Activated B cell treated with CpG ODN at 0.5 μM for 24 hours (primary cell): ENCODE measurements at places on chromosomes 4 and X.

DNA sequence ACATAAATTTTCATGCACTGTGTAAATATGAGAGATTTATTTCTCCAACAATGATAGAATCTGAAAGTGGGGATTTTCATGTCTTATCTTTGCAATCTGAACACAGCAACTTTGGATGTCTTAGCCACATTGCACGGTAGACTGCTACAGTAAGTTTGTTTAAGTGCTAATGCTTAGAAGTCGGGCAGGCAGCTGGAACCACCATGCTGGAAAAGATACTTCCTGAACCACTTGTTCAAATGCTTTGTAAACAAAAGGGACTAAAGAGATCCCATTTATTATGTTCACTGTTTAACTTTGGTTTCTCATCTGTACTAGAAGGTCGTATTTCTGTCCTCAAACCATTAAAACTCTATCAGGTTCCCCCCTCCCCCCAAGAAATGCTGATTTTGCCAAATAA is 555.9 kb upstream of the DIPK2B start:
- peaks cover 57% of the 10 kb centered on the region for H3K4me1 ChIP-seq
- peak overlapping the region; percentile 41 for H3K27ac ChIP-seq
- no peak overlapping the region for H3K4me3 ChIP-seq
- peaks cover 18% of the 10 kb centered on the region for H3K36me3 ChIP-seq
- no peaks in the 10 kb centered on the region for H3K27me3 ChIP-seq

DNA sequence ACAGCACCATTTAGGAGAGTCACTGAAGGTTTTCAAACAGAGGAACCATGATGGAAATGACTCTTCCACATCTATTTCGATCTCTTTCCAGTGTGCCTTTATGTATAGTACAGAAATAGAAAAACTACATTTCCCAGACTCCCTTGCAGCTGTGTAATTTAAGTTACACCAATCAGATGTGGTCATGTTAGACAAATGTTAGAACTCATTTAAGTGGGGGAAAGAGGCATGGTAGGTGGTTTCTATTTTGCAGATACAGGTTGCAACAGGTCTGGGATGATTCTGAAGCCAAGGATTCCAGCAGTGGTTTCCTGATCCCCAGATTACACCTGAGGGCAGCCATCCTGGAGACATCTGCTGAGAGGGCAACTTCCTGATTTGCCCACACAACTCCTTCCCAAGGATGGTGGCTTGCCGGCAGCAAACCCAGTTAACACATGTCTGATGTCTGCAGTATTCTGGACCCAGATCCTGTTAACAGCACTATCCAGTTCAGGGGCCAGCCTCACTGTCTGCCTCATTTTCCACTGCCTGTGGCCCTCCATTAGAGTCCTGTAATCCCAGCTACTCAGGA is 38.7 kb upstream of the PDK3 start:
- no peak overlapping the region for H3K4me3 ChIP-seq
- no peaks in the 10 kb centered on the region for H3K27me3 ChIP-seq
- H3K4me1 ChIP-seq = peaks cover 4% of the 10 kb centered on the region
- H3K36me3 ChIP-seq = no peaks in the 10 kb centered on the region
- no peak overlapping the region for H3K27ac ChIP-seq
- DNase-seq = no peak

DNA sequence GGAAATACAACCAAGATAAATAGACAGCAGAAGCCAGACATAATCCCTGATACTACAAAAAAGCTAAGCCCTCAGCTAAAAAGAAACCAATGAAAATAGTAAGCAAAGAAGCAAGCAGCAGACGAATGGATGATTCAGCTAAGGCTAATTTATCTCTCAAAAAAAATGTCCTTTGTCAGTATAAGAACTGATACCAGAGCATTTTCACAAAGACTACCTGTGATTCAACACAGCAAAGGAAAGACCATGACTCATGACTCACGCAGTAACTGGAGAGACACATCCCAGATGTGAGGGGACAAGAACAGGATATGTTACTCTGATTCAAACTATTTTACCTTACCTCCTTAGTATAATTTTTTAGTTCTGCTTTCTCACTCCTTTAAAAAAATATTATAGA is 22.7 kb upstream of the TMPRSS11F start:
- H3K27ac ChIP-seq = no peak overlapping the region
- no peaks in the 10 kb centered on the region for H3K36me3 ChIP-seq
- H3K4me1 ChIP-seq = no peaks in the 10 kb centered on the region
- H3K4me3 ChIP-seq = no peak overlapping the region
- DNase-seq = no peak
- H3K27me3 ChIP-seq = peaks cover 6% of the 10 kb centered on the region

GRCh38 chr4:89803915-89804314 is 33.0 kb downstream of the SNCA start:
- H3K27ac ChIP-seq = no peak overlapping the region
- no peak overlapping the region for H3K4me3 ChIP-seq
- H3K36me3 ChIP-seq = no peaks in the 10 kb centered on the region
- DNase-seq = no peak

- no peak overlapping the region for H3K4me3 ChIP-seq
- no peak for DNase-seq
- H3K27me3 ChIP-seq = no peaks in the 10 kb centered on the region
- H3K36me3 ChIP-seq = no peaks in the 10 kb centered on the region
- no peak overlapping the region for H3K27ac ChIP-seq
Measured at GRCh38 chrX:125405339-125405738, 85.7 kb downstream of the TEX13C start.

DNA sequence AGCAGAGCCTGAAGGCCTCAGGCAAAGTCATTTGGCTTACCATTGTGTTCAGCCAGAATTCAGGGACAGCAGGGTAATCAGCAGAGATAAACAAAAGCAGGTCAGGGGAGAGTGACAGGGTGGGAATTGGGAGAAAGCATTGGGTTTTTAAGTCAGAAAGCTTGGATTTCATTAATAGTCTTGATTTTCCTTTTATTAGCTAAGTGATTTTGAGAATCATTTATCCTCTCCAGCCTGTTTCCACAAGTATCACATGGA is 410.1 kb downstream of the HNRNPD start:
- peaks cover 11% of the 10 kb centered on the region for H3K27me3 ChIP-seq
- peaks cover 9% of the 10 kb centered on the region for H3K4me1 ChIP-seq
- no peak for DNase-seq
- H3K4me3 ChIP-seq = no peak overlapping the region

DNA sequence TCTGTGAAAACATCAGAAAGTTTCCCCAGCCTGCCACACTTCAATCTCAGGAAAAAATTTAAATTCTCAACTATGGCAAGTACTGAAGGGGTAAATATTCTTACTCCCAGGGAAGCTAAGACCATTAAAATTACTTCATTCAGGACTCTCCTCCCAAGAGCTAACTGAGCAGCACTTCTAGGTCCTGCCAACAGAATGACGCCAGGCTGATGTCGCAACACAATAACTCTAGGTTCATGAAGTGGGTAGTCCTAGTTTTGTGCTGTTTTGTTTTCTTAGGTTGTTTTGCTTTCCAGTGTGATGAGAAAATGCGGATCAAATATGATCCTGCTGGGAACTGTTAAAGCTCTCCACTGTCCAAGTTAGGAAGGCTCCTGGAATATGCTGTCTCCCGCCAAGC is 180.0 kb downstream of the NKX6-1 start:
- H3K4me1 ChIP-seq = no peaks in the 10 kb centered on the region
- no peak for DNase-seq
- no peaks in the 10 kb centered on the region for H3K36me3 ChIP-seq

DNA sequence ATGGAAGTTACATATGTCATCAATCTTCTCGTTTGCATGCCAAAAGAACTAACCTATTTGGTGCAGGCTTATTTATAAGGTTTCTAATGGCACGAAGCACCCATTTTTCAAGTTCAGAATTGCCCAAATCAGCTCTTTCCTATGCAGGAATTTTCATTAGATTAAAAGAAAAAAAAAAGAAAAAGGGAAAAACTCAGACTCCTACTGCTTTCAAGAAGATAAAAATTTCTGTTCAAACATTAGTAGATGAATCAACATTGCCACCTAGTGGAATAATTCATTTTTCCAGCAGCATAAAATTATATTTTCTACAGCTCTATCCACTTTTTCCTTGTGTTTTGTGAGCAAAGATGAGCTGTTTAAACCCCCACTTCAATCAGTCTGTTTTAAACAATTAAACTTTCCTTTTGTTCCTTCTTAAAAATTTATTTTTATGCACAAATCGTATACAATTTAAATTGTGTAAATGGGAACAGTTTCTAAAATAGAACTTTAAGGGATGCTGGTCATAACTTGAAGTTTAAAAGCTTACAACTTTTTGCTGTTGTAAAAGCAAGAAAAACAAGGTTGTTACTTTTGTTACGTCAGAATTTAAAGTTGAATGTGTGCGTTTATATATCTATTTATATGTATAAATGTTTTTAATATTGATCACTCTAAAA is 309.9 kb downstream of the ARAP2 start:
- H3K27ac ChIP-seq = no peak overlapping the region
- DNase-seq = no peak
- H3K36me3 ChIP-seq = no peaks in the 10 kb centered on the region
- H3K4me3 ChIP-seq = no peak overlapping the region
- no peaks in the 10 kb centered on the region for H3K27me3 ChIP-seq

DNA sequence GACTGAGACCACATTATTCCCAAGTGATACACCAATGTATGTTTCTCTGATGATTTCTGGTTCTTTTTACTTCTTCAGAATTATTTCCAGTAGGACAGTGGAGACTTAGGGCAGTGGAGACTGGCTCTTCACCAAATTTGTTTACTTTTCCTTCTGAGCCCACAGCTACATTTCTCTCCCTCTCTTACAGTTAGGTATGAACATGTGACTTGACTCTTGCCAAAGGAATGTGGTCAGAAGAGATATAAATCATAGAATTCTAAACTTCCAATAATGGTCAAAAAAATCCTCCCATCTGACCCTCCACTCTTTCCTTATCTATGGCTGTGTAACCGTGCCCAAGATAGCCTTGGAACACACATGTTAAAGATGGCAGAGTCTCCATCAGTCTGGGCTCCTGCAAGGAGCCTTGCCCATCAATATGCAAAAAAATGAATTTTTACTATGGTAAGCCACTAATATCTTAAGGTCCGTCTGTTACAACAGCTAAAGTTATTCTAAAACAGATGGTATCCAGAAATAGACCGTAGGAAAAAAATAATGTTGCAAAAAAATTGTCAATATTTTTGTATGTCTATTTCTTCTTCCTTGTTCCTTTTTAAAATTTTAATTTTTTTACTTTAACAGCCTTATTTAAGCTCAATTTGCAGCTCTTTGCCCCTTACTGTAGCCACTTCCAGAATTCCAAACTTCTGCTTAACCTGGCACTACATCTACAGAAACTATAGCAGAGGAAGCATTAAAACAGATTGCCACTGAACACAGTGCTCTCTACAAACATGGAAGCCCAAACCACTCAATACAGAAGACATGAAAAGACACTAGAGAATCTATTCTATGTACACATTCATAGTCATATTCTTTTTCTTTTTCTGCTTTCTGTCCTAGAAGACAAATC is 260.7 kb downstream of the COL25A1 start:
- H3K4me1 ChIP-seq = no peaks in the 10 kb centered on the region
- H3K27ac ChIP-seq = no peak overlapping the region
- H3K27me3 ChIP-seq = no peaks in the 10 kb centered on the region
- no peaks in the 10 kb centered on the region for H3K36me3 ChIP-seq

- peak overlapping the region; percentile 15 for H3K4me3 ChIP-seq
- DNase-seq = no peak
- peaks cover 34% of the 10 kb centered on the region for H3K4me1 ChIP-seq
- peaks cover 25% of the 10 kb centered on the region for H3K36me3 ChIP-seq
- H3K27ac ChIP-seq = peak overlapping the region; percentile 5
Measured at GRCh38 chr4:73187325-73187724, 71.3 kb downstream of the ANKRD17 start.

- H3K36me3 ChIP-seq = peaks cover 16% of the 10 kb centered on the region
- H3K27ac ChIP-seq = no peak overlapping the region
- H3K4me1 ChIP-seq = no peaks in the 10 kb centered on the region
- DNase-seq = no peak
- no peaks in the 10 kb centered on the region for H3K27me3 ChIP-seq
- H3K4me3 ChIP-seq = no peak overlapping the region
Measured at GRCh38 chr4:26692014-26692726, 108.3 kb downstream of the TBC1D19 start.

DNA sequence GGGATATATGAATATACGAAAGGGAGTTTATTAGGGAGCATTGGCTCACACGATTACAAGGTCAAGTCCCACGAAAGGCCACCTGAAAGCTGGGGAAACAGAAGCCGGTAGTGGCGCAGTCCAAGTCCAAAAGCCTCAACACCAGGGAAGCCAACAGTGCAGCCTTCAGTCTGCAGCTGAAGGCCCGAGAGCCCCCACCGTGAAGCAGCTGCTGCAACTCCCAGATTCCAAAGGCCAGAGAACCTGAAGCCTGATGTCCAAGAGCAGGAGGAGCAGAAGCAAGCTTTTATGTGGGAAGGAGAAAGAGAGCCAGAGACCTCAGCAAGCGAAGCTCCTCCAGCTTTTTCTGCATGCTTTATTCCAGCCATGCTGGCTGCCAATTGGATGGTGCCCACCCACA is 275.8 kb downstream of the PTTG2 start:
- no peak overlapping the region for H3K4me3 ChIP-seq
- H3K4me1 ChIP-seq = no peaks in the 10 kb centered on the region
- H3K36me3 ChIP-seq = no peaks in the 10 kb centered on the region
- no peak overlapping the region for H3K27ac ChIP-seq
- DNase-seq = no peak
- H3K27me3 ChIP-seq = peaks cover 15% of the 10 kb centered on the region

GRCh38 chr4:147570616-147571015 is 46.6 kb upstream of the TMEM184C start:
- H3K36me3 ChIP-seq = no peaks in the 10 kb centered on the region
- H3K27ac ChIP-seq = no peak overlapping the region

DNA sequence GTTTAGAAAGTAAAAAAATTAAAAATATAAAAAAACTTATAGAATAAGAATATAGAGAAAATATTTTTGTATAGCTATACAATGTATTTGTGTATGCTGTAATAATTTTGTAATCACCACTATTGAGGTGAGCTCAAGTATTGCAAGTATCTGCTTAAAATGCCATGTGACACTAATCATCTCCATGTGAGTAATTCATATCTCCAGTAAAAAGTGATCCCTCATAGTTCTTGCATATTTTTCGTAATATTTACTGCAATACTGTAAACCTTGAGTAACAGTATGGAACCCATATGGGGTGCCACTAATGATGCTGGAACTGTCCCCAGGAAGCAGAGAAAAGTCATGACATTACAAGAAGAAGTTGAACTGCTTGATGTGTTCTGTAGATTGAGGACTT is 43.2 kb upstream of the HUWE1 start:
- H3K27ac ChIP-seq = no peak overlapping the region
- no peaks in the 10 kb centered on the region for H3K36me3 ChIP-seq
- H3K27me3 ChIP-seq = no peaks in the 10 kb centered on the region
- H3K4me3 ChIP-seq = no peak overlapping the region
- DNase-seq = no peak

DNA sequence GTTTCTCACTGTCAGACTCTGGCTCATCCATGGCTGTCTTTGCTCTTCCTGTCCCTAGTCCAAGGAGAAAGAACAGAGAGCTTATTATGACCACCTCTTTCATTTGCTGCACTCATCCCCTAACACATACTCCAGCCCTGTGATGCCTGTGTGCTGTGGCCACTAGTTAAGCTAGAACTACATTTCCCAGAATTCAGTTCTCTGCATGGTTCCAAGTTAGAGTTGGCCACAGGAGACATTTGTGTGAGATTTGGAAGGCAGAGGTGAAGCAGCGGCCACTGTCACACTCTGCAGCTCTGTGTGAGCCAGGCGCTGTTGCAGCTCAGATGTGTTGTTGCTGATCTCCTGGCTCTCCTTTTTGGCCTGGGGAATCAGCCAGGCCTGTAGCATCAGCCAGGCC is 188.2 kb upstream of the ATP6AP2 start:
- H3K36me3 ChIP-seq = no peaks in the 10 kb centered on the region
- DNase-seq = no peak
- no peaks in the 10 kb centered on the region for H3K4me1 ChIP-seq
- H3K27ac ChIP-seq = no peak overlapping the region
- H3K4me3 ChIP-seq = no peak overlapping the region

GRCh38 chrX:103488332-103488731 is 31.0 kb downstream of the RAB40A start:
- no peak for DNase-seq
